ENCODE measurements at places on chromosomes 1 and 21.

DNA sequence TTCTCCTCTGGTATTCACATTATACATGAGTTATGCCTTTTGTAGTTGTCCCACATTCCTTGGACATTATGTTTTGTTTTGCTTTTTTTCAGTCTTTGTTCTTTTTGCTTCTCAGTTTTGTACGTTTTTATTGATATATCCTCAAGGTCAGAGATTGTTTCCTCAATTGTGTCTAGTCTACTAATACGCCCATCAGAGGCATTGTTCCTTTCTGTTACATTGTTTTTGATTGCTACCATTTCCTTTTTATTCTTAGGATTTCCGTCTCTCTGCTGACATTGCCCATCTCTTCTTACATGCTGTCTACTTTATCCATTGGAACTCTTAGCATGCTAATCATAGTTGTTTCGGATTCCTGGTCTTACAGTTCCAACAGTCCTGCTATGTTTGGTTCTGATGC, 27.8 kb upstream of the MPC2 start:
- no peak for DNase-seq

- DNase-seq, result no peak
Measured at GRCh38 chr1:152029929-152030211, 6.9 kb downstream of the S100A11 start.

DNA sequence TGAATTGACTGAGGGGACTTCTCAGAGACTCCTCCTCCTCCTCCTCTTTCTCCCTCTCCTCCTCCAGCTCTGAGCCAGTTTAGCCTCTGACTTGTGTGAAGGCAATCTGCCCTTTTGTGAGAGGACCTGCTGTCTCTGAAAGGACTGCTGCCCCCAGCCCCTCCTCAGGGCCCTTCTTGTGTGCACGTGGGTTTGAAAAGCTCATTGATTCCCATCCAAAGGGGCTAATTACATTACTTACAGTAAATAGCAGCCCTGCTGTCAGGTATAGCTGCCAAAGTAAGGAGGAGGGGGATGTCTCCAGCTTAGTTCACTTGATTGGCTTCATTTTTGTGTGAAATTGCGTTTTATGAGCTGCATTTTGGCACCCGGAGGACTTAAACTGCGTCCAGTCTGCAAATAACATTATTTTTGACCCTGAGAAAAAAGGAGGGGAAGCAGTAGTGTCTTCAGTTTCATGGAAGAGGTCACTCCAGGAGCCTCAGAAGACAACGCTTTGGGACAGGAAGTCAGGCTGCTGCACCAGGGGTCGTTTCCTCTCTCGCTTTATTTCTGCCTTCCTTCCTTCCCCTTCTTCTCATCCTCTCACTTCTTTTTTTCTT, 1.8 kb upstream of the LHX9 start:
- no peak for DNase-seq

DNA sequence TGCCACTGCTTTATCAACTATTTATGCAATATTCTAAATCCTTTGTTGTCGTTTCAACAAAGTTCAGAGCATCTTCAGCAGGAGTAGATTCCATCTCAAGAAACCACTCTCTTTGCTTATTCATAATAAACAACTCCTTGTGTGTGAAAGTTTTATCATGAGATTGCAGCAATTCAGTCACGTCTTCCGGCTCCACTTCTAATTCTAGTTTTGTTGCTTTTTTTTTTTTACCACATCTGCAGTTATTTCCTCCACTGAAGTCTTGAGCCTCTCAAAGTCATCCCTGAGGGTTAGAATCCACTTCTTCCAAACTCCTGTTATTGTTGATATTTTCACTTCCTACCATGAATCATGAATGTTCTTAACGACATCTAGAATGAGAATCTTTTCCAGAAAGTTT, 14.8 kb upstream of the ETS2 start:
- no peak for DNase-seq

DNA sequence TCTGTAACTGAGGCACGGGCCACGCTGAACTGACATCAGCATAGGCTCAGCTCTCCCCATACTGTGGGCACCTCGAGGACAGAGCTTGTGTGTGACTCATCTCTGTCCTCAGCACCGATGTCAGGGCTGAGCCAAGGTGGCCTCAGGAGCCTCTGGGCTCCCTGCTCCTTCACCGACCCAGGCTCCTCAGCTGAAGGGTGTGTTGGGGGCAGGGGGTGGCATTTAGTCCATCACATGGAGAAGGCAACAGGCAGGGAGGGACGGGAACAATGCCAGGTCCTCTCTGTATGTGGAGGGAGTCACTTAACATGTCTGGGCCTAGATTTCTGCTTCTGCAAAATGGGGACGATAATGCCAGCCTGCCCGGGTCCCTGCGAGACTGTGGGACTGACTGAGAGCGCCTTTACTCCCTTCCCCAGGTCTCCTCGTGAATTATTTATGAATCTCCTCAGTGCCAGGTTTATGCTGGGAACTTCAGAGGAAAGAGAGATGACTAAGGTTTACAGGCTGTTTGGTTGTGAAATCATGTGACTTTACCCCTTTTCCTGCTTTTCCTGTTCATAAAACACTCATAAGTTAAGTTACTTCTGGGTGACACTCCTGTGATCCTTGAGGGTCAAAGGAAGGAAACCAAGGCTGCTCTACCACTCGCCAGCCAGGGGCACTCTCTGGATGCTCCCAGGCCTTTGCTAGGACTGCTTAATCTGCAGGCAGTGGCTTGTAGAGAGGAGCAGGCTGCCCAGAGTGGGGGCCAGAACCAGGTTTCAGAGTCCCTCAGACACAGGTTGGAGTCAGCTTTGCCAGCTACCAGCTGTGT, 16.2 kb downstream of the TTC39A start:
- DNase-seq, result peak; percentile 45

GRCh38 chr1:1344655-1345361, 4.4 kb downstream of the DVL1 start:
- DNase-seq, result no peak

- DNase-seq, result no peak
Measured at GRCh38 chr1:10561497-10561896, 86.7 kb downstream of the PEX14 start.

DNA sequence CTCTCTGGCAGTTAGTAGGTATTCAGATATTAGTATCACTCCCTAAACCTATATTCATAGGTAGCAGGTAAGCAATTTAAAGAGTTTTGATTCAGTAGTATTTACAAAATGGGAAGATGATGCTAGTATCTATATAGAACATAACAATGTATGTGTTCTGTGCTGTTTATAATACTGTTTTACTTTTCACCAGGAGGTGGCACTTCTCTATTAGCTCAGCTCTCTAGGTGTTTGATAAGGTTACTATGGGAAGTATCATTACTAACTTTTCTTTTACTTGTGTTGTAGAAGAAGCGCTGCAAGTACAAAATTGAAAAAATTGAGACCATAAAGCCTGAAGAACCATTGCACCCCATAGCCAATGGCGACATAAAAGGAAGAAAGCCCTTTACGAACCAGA, 49.4 kb upstream of the FASLG start:
- no peak for DNase-seq

- DNase-seq, result no peak
Measured at GRCh38 chr1:170146720-170147263, 1.0 kb downstream of the NTMT2 start.

DNA sequence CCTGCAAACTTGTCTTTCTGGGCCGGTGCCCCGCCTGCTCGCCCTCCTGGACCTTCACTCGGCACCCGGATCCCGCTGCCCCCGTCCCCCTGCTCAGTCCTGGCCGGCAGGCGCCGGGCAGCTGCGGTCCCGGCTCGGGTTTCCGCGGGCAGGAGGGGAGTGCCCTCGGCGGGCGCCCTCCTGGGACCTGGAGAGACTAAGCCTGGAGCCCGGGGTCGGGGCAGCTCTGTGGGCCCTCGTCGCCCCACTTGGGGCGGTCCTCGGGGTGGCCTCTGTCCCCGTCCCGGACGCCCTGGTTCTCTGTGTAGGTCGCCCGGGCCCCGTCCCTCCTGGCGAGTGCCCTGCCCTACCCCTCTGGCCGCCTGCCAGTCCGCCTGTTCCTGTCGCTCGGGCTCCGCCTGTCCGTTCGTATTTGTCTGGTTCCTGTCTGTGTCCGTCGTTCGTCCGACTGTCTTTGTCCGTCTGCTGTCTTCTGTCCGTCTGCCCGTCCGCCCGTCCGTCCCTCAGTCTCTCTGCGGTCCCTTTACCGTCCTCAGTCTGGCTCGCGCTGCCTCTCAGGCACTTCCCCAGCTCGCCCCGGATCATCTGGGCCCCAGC, 490 bp downstream of the SERINC2 start:
- DNase-seq, result no peak

DNA sequence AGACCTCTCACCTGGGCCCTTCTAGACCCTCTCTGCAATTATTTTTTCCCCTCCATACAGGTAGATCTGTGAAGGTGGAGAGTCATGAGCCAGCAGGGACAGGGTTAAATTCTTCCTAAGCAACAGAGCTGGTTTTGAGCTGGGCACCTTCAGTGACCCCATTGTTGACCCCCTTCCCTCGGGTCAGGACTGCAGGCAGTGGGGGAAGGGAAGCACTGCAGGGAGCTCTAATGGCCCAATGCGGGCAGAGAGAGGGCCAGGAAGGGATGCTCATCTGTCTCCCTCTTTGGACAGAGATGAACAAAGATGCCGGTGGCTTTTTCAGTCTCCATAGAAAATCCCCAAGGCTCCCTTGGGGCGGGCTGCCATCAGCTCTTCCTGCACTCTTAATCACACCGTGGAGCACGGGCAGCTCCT, 21.4 kb downstream of the SOX13 start:
- DNase-seq, result no peak

DNA sequence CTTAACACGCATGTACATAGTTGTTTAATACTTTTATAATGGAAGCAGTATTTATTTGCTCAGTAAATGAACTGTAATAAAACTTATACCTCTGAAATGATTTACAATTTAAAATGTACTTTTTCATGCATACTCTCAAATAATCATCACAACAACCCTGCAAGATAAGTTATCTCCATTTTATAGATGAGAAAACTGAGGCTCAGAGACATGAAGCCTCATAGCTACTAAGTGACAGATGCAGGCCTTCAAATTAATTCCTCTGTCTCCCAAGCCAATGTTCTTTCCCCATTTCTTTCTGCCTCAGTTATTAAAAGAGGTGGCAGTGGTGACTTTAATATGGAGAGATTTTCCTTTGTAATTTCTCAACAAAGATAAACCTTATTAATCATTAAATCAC, 19.6 kb upstream of the CLCA1 start:
- no peak for DNase-seq

DNA sequence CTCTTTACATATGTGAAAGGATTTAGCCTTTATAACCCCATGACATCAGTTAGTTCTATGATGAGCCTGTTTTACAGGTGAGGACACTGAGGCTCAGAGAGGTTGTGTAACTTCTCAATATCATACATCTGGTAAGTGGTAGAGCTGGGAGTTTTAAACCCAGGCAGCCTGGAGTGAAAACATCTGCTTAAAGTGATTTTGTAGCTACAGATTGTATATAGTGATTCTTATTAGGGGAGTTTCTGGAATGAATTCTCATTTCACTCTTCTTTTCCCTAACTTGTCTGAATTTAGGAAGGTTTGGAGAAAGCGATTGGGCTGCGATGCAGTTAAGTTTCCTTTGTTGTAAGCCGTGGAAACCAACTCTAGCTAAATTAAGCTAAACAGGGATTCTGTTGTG, 175.6 kb downstream of the CAMTA1 start:
- no peak for DNase-seq

- DNase-seq, result no peak
Measured at GRCh38 chr1:44013949-44014348, 17.3 kb downstream of the SLC6A9 start.

GRCh38 chr1:28449904-28450303, 55.9 kb upstream of the RCC1 start:
- DNase-seq, result no peak

- no peak for DNase-seq
Measured at GRCh38 chr1:84480650-84481049, 1.6 kb downstream of the RPF1 start.

- no peak for DNase-seq
Measured at GRCh38 chr1:15944308-15945010, 31.4 kb downstream of the ZBTB17 start.

DNA sequence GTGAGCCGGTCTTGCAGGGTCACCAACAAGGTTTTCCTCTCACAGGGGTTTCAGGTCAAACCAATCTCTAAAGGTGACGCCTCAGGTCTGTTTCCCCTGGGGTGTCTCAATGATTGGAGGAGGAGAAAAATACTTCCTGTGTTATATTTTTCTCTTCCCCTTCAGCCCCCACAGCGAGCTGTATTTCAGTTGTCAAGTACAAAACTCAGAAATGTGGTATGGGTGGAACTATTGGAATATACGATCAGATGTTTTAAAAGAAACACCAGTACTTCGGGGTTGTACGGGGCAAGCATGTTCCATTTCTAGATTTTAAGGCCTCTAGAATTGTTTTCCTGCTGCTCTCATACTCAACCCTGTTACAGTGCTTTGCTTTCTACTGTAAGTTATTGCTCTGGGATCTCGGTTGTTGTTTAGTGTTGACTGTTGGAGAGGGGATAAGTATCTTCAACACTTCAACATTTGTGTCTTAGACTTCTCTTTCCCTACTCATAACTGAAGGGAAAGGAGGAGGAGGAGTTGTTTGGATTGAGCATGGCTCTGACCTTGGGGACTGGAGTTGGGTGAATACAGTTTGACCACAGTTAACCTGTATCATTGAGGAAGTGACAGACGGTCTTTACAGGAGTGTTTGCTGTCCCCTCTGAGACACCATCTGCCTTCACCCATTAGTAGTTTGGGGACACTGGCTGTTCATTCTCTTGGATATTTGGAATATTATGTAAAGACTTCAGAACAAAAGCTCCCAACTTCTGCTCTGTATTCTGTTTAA, 2.0 kb downstream of the MAPKAPK2 start:
- DNase-seq, result no peak

DNA sequence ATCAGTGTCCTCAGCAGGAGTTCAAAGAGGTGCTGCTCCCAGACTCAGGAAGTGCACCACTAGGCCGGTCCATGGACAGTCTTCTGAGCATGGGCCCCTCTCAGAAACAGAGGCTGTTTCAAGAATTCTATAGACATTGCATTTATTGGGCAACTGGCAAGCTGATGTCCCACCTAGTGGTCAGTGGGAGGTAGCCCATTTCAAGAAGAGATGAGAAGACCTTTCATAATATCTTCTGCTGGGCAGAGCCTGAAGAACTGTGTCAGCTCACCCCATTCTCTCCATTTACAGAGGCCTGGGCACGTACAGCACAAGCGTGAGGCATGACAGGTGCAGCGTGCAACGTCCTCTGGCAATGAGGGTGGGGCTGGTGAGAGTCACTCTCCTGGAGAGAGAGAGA, 216.0 kb downstream of the DYRK1A start:
- peak; percentile 27 for DNase-seq

GRCh38 chr1:94329986-94330385, 88.2 kb upstream of the ABCD3 start:
- DNase-seq, result no peak

GRCh38 chr1:80673935-80674597, 1126.7 kb upstream of the ADGRL2 start:
- no peak for DNase-seq

- no peak for DNase-seq
Measured at GRCh38 chr21:38806153-38806941, 618 bp downstream of the ETS2 start.
